ENCODE measurements at places on chromosomes 11 and 22. TPM values are rescaled to one million over a fixed set of nuclear protein-coding genes. Genes with fewer than 3 reads are reported as not detected.

The POU2AF2 gene
- total RNA-seq = not detected

The LYVE1 gene
- not detected for total RNA-seq

The CYB5R2 gene
- total RNA-seq = 16.7 TPM

The KRTAP5-9 gene
- total RNA-seq = not detected

The RGL4 gene
- not detected for total RNA-seq

The L3MBTL2 gene
- total RNA-seq = 21.2 TPM

The EMID1 gene
- 3.1 TPM for total RNA-seq

The CSF2RB gene
- total RNA-seq = not detected

The CCDC87 gene
- total RNA-seq = 1.0 TPM

The MB gene
- 5.0 TPM for total RNA-seq

The NCAPD3 gene
- 49.6 TPM for total RNA-seq

The SMC1B gene
- 0.31 TPM for total RNA-seq

The OR5P2 gene
- 1.3 TPM for total RNA-seq

The SHANK3 gene
- total RNA-seq = 5.8 TPM

The GALNT18 gene
- not detected for total RNA-seq

The CARD18 gene
- total RNA-seq = not detected

The CD6 gene
- total RNA-seq = 0.74 TPM

The SERPIND1 gene
- total RNA-seq = not detected

Measured in PC-9 (cell line).